ENCODE measurements at places on chromosomes 2 and 18. TPM values are rescaled to one million over a fixed set of nuclear protein-coding genes. Genes with fewer than 3 reads are reported as not detected.

The NXPH2 gene
- total RNA-seq = not detected

The NEU2 gene
- not detected for total RNA-seq

The ITM2C gene
- 86.8 TPM for total RNA-seq

The SERPINB2 gene
- total RNA-seq = not detected

The EPHA4 gene
- 17.9 TPM for total RNA-seq

The CDH19 gene
- total RNA-seq = 37.9 TPM

DNA sequence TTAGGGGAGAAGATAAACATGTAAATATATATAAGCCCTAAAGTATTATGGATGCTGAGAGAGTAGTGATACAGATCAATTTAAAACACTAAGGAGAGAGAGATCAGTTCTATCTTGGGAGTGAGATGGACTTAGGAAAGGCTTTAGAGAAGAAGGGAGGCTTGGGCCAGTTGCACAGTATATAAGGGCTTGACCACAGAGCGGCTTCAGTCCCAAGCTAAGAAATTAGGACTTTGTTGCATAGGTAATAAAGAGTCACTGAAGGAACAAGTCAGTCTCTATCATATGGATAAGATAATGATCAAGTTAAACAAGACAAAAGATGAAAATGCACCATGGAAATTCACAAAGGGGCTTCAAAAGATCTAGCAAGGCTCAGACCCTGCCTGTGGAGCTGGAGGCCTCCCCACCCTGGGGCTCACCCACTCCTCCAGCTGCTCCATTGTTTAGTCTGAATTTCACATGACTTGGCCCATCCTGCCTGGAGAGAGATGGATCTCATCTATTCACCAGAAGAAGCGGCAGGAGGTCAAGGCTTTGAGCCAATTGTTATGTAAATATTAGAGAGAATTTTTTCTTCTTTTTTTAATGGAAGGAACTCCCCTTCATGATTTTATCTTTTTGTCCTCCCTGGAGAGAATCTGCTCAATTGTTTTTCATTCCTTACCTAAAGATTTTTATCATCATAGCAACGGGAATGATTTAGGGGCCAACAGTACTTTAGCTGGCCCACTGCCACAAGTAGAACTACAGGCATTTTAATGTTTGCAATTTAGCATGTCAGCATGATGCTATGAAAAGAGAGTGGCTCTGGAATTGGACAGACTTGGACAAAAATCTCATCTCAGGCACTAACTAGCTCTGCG is 44.0 kb downstream of the GYPC start:
- no peak overlapping the region for H3K4me3 ChIP-seq
- H3K27ac ChIP-seq = peak overlapping the region; percentile 46
- H3K36me3 ChIP-seq = peaks cover 36% of the 10 kb centered on the region
- no peak for DNase-seq
- H3K4me1 ChIP-seq = peaks cover 44% of the 10 kb centered on the region

DNA sequence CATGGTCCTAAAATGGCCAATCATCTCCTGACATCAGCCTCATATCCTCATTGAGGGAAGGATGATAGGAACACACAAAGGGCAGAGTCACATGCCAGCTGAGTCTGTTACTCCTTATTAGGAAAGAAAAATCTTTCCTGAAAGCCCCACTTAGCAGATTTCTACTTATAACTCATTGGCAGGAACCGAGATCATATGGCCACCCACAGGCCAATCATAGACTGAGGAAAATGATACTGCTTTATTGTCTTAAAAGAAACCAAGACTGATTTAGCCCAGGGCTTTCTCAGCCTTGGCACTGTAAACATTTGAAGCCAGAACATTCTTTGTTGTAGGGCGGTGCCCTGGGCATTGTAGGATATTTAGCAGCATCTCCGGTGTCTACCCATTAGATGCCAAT is 18.7 kb downstream of the GKN2 start:
- H3K36me3 ChIP-seq = no peaks in the 10 kb centered on the region
- H3K4me3 ChIP-seq = no peak overlapping the region
- no peaks in the 10 kb centered on the region for H3K27me3 ChIP-seq
- peaks cover 5% of the 10 kb centered on the region for H3K4me1 ChIP-seq
- DNase-seq = peak; percentile 47

GRCh38 chr18:45497595-45498286 is 117.5 kb upstream of the SLC14A2 start:
- no peaks in the 10 kb centered on the region for H3K27me3 ChIP-seq
- DNase-seq = no peak
- no peak overlapping the region for H3K27ac ChIP-seq
- H3K36me3 ChIP-seq = no peaks in the 10 kb centered on the region
- no peak overlapping the region for H3K4me3 ChIP-seq
- no peaks in the 10 kb centered on the region for H3K4me1 ChIP-seq

- H3K4me1 ChIP-seq = no peaks in the 10 kb centered on the region
- H3K36me3 ChIP-seq = no peaks in the 10 kb centered on the region
- no peak overlapping the region for H3K4me3 ChIP-seq
Measured at GRCh38 chr18:70228536-70228935, 23.0 kb upstream of the RTTN start.

GRCh38 chr2:10467401-10467800 is 19.3 kb upstream of the ODC1 start:
- no peaks in the 10 kb centered on the region for H3K4me1 ChIP-seq
- H3K27me3 ChIP-seq = no peaks in the 10 kb centered on the region
- H3K36me3 ChIP-seq = no peaks in the 10 kb centered on the region
- no peak overlapping the region for H3K4me3 ChIP-seq

- H3K27me3 ChIP-seq = no peaks in the 10 kb centered on the region
- DNase-seq = no peak
- H3K4me1 ChIP-seq = no peaks in the 10 kb centered on the region
- H3K4me3 ChIP-seq = no peak overlapping the region
- no peak overlapping the region for H3K27ac ChIP-seq
- H3K36me3 ChIP-seq = no peaks in the 10 kb centered on the region
Measured at GRCh38 chr2:99031481-99031880, 95.5 kb upstream of the CRACDL start.

DNA sequence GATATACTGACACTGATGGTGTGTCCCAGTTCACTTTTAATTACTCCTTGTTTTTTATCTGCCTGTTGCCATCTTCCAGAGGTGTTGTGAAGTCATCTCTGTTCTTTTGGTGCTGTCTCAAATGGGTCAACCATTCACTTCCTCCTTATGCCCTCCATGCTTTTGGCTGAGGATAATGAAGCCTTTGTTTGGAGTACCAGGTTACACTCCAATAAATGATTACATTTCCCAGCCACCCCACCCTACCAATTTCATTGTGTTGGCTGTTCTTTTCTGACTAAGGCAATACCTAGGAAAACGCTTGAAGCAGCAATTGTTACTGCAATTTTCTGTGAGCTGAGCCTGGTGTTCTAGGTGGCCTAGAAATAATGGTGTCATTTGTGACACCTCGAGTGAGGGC is 29.8 kb upstream of the ACTG2 start:
- no peaks in the 10 kb centered on the region for H3K27me3 ChIP-seq
- H3K4me3 ChIP-seq = no peak overlapping the region
- H3K4me1 ChIP-seq = no peaks in the 10 kb centered on the region
- H3K27ac ChIP-seq = no peak overlapping the region
- peaks cover 22% of the 10 kb centered on the region for H3K36me3 ChIP-seq
- no peak for DNase-seq

- H3K27me3 ChIP-seq = no peaks in the 10 kb centered on the region
- H3K27ac ChIP-seq = peak overlapping the region; percentile 78
- peak overlapping the region; percentile 95 for H3K4me3 ChIP-seq
- no peaks in the 10 kb centered on the region for H3K36me3 ChIP-seq
- DNase-seq = no peak
Measured at GRCh38 chr2:197704434-197705120, 592 bp upstream of the MARS2 start.

DNA sequence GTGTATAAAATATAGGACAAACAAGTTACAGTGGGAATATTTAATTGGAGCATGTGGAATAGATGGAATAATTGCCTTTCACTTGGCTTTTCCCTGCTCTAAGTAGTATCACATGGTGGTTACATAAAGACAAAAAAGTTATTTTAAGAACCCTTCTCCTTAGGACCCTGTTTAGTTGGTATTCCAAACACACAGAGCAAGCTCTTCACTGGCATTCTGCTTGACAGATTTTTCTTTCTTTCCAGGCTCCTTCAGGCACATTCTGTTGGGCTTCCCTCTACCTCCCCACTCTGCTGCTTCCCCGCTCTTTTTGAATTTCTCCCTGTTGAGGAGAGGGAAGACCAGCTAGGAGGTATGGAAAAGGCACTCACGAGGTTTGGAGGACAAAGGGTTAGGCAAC is 29.0 kb upstream of the DARS1 start:
- H3K27me3 ChIP-seq = no peaks in the 10 kb centered on the region
- peaks cover 14% of the 10 kb centered on the region for H3K4me1 ChIP-seq
- DNase-seq = no peak
- no peak overlapping the region for H3K4me3 ChIP-seq

- no peak for DNase-seq
- no peak overlapping the region for H3K4me3 ChIP-seq
Measured at GRCh38 chr2:101823859-101824258, 126.4 kb downstream of the MAP4K4 start.

DNA sequence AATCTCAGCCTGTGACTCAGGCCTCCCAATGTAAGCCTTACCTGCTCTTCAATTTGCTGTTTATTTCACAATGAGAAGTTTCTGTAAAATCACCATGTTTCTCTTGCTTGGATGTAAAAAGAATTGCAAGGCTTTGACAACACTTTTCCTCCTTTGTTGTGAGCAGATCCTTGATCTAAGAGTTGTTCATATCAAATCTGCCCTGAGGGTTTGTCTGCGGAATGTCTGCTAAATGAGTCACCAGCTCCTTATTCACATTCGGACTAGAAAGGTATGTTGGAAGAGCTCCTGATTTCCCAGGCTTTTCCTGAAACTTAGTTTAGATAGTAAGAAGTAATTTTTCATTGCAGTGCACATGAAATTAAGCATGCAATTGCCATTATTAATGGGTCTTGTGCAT is 268.2 kb upstream of the TCF4 start:
- H3K27me3 ChIP-seq = no peaks in the 10 kb centered on the region
- H3K4me3 ChIP-seq = no peak overlapping the region
- no peaks in the 10 kb centered on the region for H3K4me1 ChIP-seq
- no peak overlapping the region for H3K27ac ChIP-seq
- no peak for DNase-seq
- no peaks in the 10 kb centered on the region for H3K36me3 ChIP-seq

- no peaks in the 10 kb centered on the region for H3K36me3 ChIP-seq
- H3K27me3 ChIP-seq = no peaks in the 10 kb centered on the region
Measured at GRCh38 chr2:178066890-178067669, 5.5 kb downstream of the PDE11A start.

- H3K4me1 ChIP-seq = peaks cover 52% of the 10 kb centered on the region
- H3K27me3 ChIP-seq = no peaks in the 10 kb centered on the region
- H3K4me3 ChIP-seq = no peak overlapping the region
Measured at GRCh38 chr2:45813003-45813941, 161.8 kb downstream of the PRKCE start.

GRCh38 chr2:105834931-105835330 is 90.2 kb downstream of the NCK2 start:
- H3K4me1 ChIP-seq = peaks cover 11% of the 10 kb centered on the region
- no peaks in the 10 kb centered on the region for H3K36me3 ChIP-seq
- no peak overlapping the region for H3K4me3 ChIP-seq
- H3K27me3 ChIP-seq = no peaks in the 10 kb centered on the region
- no peak overlapping the region for H3K27ac ChIP-seq

GRCh38 chr2:10348891-10349290 is 46.2 kb downstream of the HPCAL1 start:
- DNase-seq = no peak
- H3K27ac ChIP-seq = no peak overlapping the region
- no peaks in the 10 kb centered on the region for H3K36me3 ChIP-seq
- H3K4me1 ChIP-seq = peaks cover 12% of the 10 kb centered on the region

DNA sequence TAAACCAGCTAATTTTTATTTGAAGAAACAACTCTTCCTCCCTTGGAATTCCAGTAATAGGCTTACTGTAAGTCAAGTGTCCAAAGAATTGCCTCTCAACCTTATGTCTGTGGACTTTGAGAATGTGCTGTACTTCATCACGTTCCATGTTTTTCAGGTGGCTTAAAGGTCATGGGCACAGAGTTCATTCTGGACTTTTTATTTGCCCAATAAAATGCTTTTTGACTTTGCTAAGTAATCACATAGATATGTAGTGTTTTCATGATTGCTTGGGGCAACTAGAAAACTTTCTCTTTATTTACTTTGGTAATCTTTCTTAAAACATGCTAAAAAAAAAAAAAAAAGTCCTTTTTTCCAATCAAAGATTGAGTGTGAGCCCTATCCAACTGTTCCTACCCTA is 10.4 kb upstream of the DNAH7 start:
- no peaks in the 10 kb centered on the region for H3K27me3 ChIP-seq
- no peak overlapping the region for H3K4me3 ChIP-seq
- no peaks in the 10 kb centered on the region for H3K36me3 ChIP-seq
- no peak for DNase-seq
- peaks cover 6% of the 10 kb centered on the region for H3K4me1 ChIP-seq

DNA sequence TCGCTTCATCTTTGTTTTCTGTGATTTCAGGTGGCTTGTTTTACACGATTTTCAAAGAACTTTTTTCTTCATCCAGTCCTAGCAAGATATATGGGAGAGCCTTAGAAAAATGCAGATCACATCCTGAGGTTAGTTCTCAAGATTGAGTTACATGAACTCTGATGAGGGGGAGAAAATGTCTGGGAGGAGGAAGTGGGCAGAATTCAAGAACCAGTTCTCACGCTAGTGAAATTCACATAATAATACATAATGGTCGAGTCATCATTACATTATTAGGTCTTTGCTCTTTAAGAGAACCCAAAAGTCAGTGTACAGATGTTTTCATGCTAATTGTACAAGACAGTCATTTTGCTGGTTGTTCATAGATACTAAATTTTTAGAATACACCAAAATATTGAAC is 7.0 kb downstream of the TIMM21 start:
- no peak overlapping the region for H3K4me3 ChIP-seq
- peaks cover 78% of the 10 kb centered on the region for H3K36me3 ChIP-seq
- DNase-seq = no peak
- H3K27me3 ChIP-seq = no peaks in the 10 kb centered on the region
- peaks cover 29% of the 10 kb centered on the region for H3K4me1 ChIP-seq

DNA sequence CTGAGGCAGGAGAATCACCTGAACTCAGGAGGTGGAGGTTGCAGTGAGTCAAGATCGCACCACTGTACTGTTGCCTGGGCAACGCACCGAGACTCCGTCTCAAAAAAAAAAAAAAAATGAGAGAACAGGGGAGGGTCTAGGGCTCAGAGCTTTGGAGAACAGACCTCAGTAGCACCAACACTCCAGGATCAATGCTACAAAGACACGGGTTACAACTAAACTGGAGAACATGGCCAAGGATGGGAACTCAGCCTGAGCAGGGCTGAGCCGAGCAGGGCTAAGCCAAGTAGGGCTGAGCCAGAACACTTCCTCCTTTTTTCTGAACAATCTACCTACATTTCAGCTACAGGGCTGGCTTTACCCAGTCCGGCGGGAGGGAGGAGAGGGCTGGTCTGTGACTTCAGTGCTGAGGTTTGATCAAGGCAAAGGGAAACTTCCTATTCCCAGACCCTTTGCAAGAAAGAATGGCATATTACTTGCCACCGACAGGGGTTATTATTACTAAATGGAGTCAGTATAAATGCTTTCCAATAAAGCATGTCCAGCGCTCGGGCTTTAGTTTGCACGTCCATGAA is 2.9 kb upstream of the CASP8 start:
- no peaks in the 10 kb centered on the region for H3K36me3 ChIP-seq
- H3K4me1 ChIP-seq = peaks cover 4% of the 10 kb centered on the region
- no peaks in the 10 kb centered on the region for H3K27me3 ChIP-seq
- peak overlapping the region; percentile 82 for H3K27ac ChIP-seq

GRCh38 chr18:2570772-2571199 is 519 bp downstream of the METTL4 start:
- H3K4me1 ChIP-seq = peaks cover 28% of the 10 kb centered on the region
- H3K27ac ChIP-seq = peak overlapping the region; percentile 96
- H3K27me3 ChIP-seq = no peaks in the 10 kb centered on the region
- peak; percentile 93 for DNase-seq
- H3K4me3 ChIP-seq = peak overlapping the region; percentile 60

GRCh38 chr2:42795841-42796301 is 3.5 kb upstream of the HAAO start:
- H3K27me3 ChIP-seq = no peaks in the 10 kb centered on the region
- DNase-seq = no peak
- H3K27ac ChIP-seq = peak overlapping the region; percentile 82
- H3K4me3 ChIP-seq = no peak overlapping the region
- no peaks in the 10 kb centered on the region for H3K36me3 ChIP-seq

All from esophagus muscularis mucosa (tissue), 4 donors.